Fibroblast of the aortic adventitia (primary cell): ENCODE measurements at places on chromosomes 3 and 15. TPM values are rescaled to one million over a fixed set of nuclear protein-coding genes. Genes with fewer than 3 reads are reported as not detected.

MYO5A gene
- 18.9 and 80.3 TPM in 2 replicates for total RNA-seq

RYR3 gene
- total RNA-seq, result under 0.01 TPM in 1 of 2 replicates, not detected in the other

ROBO1 gene
- total RNA-seq, result 25.3 and 34.2 TPM in 2 replicates

GPR171 gene
- not detected in 2 replicates for total RNA-seq

GP5 gene
- 0.09 and 0.49 TPM in 2 replicates for total RNA-seq

GOLGA6C gene
- total RNA-seq, result not detected in 2 replicates

CFAP161 gene
- total RNA-seq, result 4.0 TPM in 1 of 2 replicates, not detected in the other

P3H2 gene
- total RNA-seq, result 4.0 and 15.6 TPM in 2 replicates

PRR23E gene
- not detected in 2 replicates for total RNA-seq

HIGD2B gene
- total RNA-seq, result not detected in 2 replicates

ITIH3 gene
- under 0.01 and 0.49 TPM in 2 replicates for total RNA-seq

NR2E3 gene
- 0.33 and 0.63 TPM in 2 replicates for total RNA-seq

LTK gene
- total RNA-seq, result under 0.01 TPM in 1 of 2 replicates, not detected in the other

ACP3 gene
- total RNA-seq, result 0.63 TPM in 1 of 2 replicates, not detected in the other

ATRIP gene
- 4.0 and 14.5 TPM in 2 replicates for total RNA-seq

GPR62 gene
- total RNA-seq, result 0.09 TPM in 1 of 2 replicates, not detected in the other

GANC gene
- 27.6 and 32.5 TPM in 2 replicates for total RNA-seq

ADAMTS17 gene
- total RNA-seq, result 0.81 TPM in 1 of 2 replicates, not detected in the other

CHDH gene
- total RNA-seq, result 1.3 and 7.9 TPM in 2 replicates

LIPH gene
- 0.08 and 0.36 TPM in 2 replicates for total RNA-seq

TMEM115 gene
- 47.9 and 48.9 TPM in 2 replicates for total RNA-seq

ACVR2B gene
- 1.6 and 2.5 TPM in 2 replicates for total RNA-seq

KBTBD13 gene
- not detected in 2 replicates for total RNA-seq

EPHA3 gene
- total RNA-seq, result 0.98 and 6.1 TPM in 2 replicates

SPINK8 gene
- total RNA-seq, result not detected in 2 replicates

PRR20G gene
- not detected in 2 replicates for total RNA-seq

MOBP gene
- total RNA-seq, result not detected in 2 replicates

NANOGP8 gene
- total RNA-seq, result 0.81 TPM in 1 of 2 replicates, not detected in the other

SMCO1 gene
- not detected in 2 replicates for total RNA-seq

THAP10 gene
- 2.3 and 7.9 TPM in 2 replicates for total RNA-seq

MLF1 gene
- total RNA-seq, result 14.7 and 14.9 TPM in 2 replicates

SLC24A5 gene
- not detected in 2 replicates for total RNA-seq

MESP2 gene
- total RNA-seq, result 1.3 and 2.9 TPM in 2 replicates

RETNLB gene
- total RNA-seq, result not detected in 2 replicates
